ENCODE measurements at places on chromosomes 13 and 19.

DNA sequence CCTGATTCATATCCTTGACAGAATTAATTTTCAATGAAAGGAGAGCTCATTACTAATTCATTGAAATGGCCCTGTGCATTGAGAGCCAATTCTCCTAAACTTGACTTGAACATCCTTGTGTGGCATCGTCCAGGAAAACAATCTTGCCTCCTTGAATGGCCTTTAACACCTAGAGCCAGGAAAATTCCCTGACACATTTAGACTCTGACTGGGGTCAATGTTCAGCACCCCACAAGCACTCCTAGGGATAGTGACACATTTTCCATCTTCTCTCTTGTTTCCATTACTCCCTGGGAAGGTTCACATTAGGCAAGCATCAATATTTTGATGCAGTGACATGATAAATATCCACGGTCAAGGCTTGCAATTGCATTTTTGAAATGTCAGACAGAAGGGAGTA lies 218.9 kb downstream of the LACC1 start:
- no peak for DNase-seq

DNA sequence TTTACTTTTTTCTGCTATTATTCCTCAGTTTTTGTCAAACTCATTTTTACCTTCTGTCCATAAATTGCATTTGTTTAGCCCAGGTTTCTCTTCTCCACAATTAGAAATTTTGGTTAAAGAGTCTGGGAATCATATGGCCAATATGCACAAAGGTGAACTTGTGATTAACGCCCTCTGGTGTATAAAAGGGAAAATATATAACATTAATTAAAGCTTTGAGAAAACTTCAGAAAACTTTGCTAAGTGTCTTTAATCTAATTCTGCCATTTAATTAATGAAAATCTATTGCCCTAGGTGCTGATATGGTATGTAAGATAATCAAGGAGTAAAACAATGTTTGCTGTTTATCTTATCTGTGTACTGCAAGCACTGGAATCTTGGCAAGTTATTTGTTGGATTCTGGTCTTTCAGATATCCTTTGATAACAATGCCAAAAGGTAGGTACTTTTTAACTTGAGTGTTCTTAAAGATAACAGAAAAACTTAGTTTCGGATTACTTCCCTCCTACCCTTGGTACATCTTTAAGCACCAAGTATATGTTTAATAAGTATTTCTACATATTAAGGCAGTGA lies 402.6 kb downstream of the SUCLA2 start:
- DNase-seq, result no peak

- DNase-seq, result no peak
Measured at GRCh38 chr13:76745261-76746200, 140.7 kb downstream of the KCTD12 start.

- DNase-seq, result no peak
Measured at GRCh38 chr13:36493046-36493445, 60.8 kb downstream of the CCNA1 start.

DNA sequence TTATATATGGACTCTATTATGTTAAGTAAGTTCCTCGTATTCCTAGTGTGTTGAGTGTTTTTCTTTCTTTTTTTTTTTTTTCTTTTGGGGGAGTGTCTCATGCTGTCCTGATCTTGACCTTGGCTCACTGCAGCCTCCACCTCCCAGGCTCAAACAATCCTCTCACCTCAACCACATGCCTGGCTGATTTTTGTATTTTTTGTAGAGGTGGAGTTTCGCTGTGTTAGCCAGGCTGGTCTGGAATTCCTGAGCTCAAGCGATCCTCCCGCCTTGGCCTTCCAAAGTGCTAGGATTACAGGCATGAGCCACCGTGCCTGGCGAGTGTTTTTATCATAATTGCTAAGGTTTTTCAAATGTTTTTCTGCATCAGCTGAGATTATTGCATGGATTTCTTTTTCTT lies 10.7 kb upstream of the ZNF480 start:
- no peak for DNase-seq

GRCh38 chr19:9793071-9793591 lies 24.6 kb upstream of the ZNF846 start:
- DNase-seq, result peak; percentile 25

- DNase-seq, result no peak
Measured at GRCh38 chr19:32223595-32224370, 121.6 kb upstream of the ZNF507 start.

DNA sequence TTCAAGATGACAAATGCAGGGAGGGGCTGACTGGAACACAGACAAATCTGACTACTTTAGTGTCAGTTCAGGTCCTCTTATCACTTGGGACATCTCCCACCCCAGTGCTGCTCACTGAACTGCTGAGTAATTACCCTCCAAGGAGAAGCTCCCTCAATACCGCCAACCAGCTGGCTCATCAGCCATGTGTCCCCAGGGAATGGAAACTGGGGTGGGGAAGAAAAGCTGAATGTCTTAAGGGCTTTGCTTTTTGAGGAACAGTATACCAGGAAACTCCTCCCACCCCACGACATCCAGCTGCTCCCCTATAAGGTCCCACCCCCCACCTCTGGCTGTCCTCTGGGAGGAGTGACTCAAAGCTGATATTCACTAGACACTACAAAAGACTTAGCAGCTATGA lies 2.0 kb downstream of the ZNF823 start:
- DNase-seq, result no peak

- DNase-seq, result no peak
Measured at GRCh38 chr19:12187625-12188024, 24.7 kb downstream of the ZNF136 start.

- no peak for DNase-seq
Measured at GRCh38 chr13:26571518-26571917, 14.0 kb downstream of the WASF3 start.

DNA sequence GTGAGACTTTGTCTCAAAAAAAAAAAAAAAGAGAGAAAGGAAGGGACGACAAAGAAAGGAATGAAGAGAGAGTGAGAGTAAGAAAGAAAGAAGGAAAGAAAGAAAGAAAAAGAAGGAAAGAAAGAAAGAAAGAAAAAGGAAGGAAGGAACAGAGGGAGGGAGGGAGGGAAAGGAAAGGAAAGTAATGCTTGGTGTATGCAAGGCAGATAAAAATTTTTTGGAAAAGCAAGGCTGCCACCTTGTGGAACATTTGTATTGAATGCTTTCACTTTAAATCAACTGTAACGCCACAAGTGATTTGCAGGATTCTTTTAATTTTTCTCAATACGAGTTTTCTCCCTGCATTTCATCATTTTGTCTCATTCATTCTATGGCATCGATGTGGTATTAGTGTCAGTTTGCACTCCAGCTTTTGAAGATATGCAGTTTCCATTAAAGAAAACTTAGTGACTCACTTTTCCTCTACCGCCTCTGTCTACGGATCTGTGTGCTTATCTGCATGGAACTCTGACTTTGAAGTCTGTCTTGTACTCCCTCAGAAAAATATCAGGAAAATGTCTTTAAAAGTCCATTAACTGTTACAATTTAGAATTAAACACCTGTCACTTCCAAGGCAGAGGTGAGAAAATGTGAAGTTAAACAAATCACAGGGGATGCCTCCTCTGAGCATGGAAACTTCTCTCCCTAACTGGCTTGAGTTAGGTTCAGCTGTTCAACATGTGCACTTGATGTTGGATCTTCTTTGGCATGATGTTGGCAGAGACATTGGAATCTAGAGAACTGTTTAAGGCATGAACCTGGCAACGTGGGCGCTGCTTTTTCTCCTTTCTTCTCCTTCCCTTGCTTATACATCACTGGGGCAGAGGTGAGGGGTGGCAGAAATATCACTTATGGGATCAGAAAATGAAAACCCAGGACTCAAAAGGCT lies 20.0 kb upstream of the ZDHHC20 start:
- DNase-seq, result no peak

- DNase-seq, result no peak
Measured at GRCh38 chr13:44147233-44147632, 226.4 kb upstream of the SERP2 start.

All from posterior cingulate gyrus (tissue), 11 donors.